ENCODE measurements at places on chromosomes 16 and 17. TPM values are rescaled to one million over a fixed set of nuclear protein-coding genes. Genes with fewer than 3 reads are reported as not detected.

Gene PROCA1
- 0.78 TPM for total RNA-seq

Gene SLC25A11
- 29.5 TPM for total RNA-seq

Gene C16orf54
- 2.6 TPM for total RNA-seq

Gene HBA1
- 559 TPM for total RNA-seq

Gene HSF4
- 22.2 TPM for total RNA-seq

Measured in aorta (tissue), 5 donors.